ENCODE measurements at places on chromosomes 13 and 19.

- no peaks in the 10 kb centered on the region for H3K36me3 ChIP-seq
- H3K4me3 ChIP-seq = no peak overlapping the region
- no peak overlapping the region for H3K27ac ChIP-seq
- peaks cover 9% of the 10 kb centered on the region for H3K4me1 ChIP-seq
- no peak for DNase-seq
Observed at GRCh38 chr13:79915114-79915811, 425.7 kb downstream of the SPRY2 start.

DNA sequence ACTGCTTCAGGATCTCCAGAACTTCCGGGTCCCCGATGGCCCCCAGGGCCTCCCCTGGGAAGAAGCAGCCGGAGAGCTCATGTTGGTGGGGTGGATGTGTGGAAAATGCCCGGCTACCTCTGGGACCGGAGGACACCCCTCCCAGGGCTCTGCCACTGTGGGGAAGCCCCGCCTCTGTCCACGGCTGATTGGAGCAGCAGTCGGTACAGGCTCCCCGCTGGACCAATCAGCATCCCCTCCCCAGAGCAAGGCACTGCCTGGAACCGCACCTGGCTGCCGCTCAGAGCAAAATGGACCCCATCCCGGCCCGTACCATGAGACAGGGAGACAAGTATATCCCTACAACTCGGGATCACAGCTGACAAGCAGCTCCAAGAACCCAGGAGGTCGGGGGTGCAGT is 6.4 kb downstream of the DOHH start:
- H3K27me3 ChIP-seq = no peaks in the 10 kb centered on the region
- H3K4me3 ChIP-seq = no peak overlapping the region
- no peak for DNase-seq
- no peaks in the 10 kb centered on the region for H3K36me3 ChIP-seq
- H3K4me1 ChIP-seq = no peaks in the 10 kb centered on the region

DNA sequence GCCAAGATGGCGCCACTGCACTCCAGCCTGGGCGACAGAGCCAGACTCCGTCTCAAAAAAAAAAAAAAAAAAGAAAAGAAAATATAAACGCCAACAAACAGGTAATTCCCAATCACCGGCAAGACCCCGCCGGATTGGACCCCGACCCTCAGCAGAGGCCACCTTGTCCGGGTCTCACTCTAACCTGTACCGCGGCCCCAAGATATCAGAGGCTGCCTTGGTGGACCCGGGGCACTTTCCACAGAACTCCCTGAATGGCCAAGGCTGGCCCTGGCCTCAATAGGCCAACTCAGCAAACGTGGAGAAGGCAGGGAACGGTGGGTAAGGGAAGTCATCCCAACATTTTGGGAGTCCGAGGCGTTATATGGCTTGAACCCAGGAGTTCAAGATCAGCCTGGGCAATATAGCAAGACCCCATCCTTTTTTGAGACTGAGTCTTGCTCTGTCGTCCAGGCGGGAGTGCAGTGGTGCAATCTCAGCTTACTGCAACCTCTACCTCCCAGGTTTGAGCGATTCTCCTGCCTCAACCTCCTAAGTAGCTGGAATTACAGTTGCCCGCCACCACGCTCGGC is 27.8 kb downstream of the MAN2B1 start:
- H3K36me3 ChIP-seq = no peaks in the 10 kb centered on the region
- H3K27me3 ChIP-seq = no peaks in the 10 kb centered on the region
- no peak for DNase-seq

DNA sequence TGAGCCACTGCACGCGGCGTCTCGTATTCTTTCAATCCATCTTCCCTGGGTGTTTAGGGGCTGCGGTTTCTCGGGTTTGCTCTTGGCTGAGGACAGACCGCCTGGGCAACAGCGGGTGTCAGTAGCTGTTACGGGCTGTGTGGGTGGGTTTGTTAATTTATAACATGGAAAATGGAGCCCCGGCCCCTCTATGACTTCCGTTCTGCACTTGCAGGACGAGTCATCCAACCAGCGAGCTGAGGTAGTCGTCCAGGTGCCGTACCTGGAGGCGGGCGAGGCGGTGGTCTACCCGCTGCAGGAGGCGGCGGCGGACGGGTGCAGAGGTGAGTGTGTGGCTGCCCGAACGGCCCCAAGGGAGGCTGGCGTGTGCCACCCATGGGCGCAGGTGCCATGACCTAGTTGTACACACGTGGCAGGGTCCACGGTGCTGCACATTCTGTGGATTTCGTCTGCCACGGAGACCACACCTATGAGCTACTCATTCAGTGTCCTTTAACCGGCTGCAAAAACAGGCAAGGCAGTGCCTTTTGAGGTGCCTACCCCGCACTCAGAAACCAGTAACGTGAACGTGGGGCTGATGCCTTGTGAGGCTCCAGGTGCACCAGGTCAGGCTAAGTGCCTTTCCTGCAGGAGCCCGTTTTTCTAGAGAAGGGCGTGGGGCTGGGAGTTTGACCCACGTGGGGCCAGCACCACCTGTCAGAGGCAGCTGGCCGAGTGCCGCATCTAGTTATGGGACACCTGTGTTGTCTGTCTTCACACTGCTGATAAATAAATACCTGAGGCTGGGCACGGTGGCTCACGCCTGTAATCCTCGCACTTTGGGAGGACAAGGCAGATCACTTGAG is 10.9 kb downstream of the POLR2E start:
- no peaks in the 10 kb centered on the region for H3K36me3 ChIP-seq
- H3K27ac ChIP-seq = no peak overlapping the region
- peaks cover 4% of the 10 kb centered on the region for H3K4me1 ChIP-seq
- H3K4me3 ChIP-seq = no peak overlapping the region

DNA sequence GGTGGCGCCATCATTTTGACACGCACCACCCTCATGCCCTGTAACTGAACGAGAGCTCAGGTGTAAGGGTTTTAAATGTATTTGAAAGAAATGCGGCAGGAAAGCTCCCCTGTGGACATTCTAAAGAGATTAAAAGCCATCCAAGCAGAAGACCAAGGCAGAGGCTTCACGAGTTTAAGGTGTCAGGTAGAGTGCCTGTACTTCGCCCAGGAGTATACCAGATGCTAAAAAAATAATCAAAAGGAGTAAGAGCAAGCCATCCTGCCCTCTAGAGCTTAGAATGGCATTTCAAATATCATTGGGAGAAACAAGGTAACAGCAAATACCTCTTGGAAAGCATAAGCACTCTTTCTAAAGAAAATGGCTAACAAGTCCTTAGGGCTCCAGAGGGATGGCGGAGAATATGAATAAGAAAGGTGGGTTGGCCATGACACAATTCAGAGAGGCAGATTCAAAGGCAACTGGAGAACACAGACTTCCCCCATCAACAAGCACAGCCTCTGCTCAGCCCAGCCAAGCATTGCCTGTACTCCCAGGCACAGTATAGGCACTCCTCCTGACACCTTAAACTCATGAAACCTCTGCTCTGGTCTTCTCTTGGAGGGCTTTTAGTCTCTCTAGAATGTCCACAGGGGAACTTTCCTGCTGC is 447.6 kb downstream of the SUCLA2 start:
- H3K4me3 ChIP-seq = no peak overlapping the region
- H3K36me3 ChIP-seq = no peaks in the 10 kb centered on the region
- no peak overlapping the region for H3K27ac ChIP-seq
- DNase-seq = no peak
- no peaks in the 10 kb centered on the region for H3K4me1 ChIP-seq

GRCh38 chr19:17255150-17255621 is 9.4 kb downstream of the USHBP1 start:
- H3K27me3 ChIP-seq = no peaks in the 10 kb centered on the region
- no peak overlapping the region for H3K27ac ChIP-seq
- peak; percentile 25 for DNase-seq
- H3K4me1 ChIP-seq = no peaks in the 10 kb centered on the region

- H3K4me3 ChIP-seq = no peak overlapping the region
- H3K4me1 ChIP-seq = peaks cover 10% of the 10 kb centered on the region
- H3K36me3 ChIP-seq = no peaks in the 10 kb centered on the region
- peak overlapping the region; percentile 49 for H3K27ac ChIP-seq
Observed at GRCh38 chr13:42071672-42072419, 23.4 kb downstream of the DGKH start.

DNA sequence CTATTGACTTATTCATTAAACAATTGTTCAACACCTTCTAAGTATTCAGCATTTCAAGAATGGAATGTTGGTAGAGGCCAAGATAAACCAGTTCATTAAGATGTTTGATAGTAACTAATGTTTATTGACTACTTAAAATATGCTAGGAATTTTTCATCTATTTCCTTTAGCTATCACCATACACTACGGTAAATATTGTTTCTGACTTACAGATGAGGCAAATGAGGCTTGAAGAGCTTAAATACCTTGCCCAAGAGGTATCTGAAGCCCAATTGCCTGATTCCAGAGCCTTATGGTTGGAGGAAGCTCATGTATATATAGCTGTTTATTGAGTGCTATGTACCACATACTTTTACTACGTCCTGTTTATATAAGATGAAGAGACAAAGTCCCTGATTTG is 286.2 kb downstream of the NDFIP2 start:
- no peaks in the 10 kb centered on the region for H3K4me1 ChIP-seq
- no peaks in the 10 kb centered on the region for H3K36me3 ChIP-seq
- H3K4me3 ChIP-seq = no peak overlapping the region
- no peak for DNase-seq
- H3K27ac ChIP-seq = no peak overlapping the region

- no peaks in the 10 kb centered on the region for H3K27me3 ChIP-seq
- no peaks in the 10 kb centered on the region for H3K36me3 ChIP-seq
- no peak overlapping the region for H3K4me3 ChIP-seq
Observed at GRCh38 chr13:104869501-104869900, 1666.0 kb downstream of the EFNB2 start.

DNA sequence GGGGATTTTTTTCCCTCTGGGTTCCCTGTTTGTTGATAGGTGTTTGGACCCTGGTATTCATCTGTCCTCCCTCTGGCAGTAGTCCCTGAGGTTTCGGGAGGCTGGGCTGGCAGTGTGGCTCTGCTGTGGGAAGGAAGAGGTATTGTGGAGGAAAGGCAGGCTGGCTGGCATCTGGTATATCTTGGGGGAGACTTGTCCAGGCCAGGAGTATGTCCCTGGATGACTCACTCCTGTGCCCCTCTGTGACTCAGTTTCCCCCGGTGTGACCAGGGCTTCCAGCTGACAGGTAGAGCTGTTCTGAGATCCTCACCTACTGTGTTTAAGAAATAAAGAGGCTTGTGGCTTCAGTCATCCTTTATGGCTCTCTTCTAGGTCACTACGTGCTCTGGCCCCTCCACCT is 14.2 kb upstream of the ZNF492 start:
- no peaks in the 10 kb centered on the region for H3K27me3 ChIP-seq
- H3K27ac ChIP-seq = no peak overlapping the region

GRCh38 chr13:24681930-24682329 is 1.7 kb downstream of the ATP12A start:
- no peaks in the 10 kb centered on the region for H3K4me1 ChIP-seq
- H3K27me3 ChIP-seq = peaks cover 38% of the 10 kb centered on the region
- DNase-seq = no peak
- no peaks in the 10 kb centered on the region for H3K36me3 ChIP-seq

DNA sequence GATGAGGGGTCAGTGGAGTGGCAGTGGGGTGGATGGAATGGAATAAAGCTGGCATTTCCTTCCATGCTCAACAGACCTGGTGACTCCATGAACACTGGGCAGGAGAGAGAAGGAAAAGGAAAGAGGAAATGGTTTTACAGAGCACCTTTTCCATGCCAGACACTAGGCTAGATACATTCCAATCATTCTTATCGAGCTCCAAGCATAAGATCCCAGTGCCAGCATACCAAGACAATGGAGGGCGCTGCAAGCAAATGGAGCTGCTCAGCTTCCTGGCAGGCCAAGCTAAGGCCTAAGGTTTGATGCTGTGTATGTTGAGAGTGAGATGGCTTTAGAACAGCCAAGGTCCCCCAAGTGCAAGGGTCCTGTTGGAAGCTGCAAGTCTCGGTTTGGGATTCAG is 113.2 kb downstream of the HSPH1 start:
- H3K27me3 ChIP-seq = no peaks in the 10 kb centered on the region
- H3K4me3 ChIP-seq = no peak overlapping the region
- DNase-seq = no peak

DNA sequence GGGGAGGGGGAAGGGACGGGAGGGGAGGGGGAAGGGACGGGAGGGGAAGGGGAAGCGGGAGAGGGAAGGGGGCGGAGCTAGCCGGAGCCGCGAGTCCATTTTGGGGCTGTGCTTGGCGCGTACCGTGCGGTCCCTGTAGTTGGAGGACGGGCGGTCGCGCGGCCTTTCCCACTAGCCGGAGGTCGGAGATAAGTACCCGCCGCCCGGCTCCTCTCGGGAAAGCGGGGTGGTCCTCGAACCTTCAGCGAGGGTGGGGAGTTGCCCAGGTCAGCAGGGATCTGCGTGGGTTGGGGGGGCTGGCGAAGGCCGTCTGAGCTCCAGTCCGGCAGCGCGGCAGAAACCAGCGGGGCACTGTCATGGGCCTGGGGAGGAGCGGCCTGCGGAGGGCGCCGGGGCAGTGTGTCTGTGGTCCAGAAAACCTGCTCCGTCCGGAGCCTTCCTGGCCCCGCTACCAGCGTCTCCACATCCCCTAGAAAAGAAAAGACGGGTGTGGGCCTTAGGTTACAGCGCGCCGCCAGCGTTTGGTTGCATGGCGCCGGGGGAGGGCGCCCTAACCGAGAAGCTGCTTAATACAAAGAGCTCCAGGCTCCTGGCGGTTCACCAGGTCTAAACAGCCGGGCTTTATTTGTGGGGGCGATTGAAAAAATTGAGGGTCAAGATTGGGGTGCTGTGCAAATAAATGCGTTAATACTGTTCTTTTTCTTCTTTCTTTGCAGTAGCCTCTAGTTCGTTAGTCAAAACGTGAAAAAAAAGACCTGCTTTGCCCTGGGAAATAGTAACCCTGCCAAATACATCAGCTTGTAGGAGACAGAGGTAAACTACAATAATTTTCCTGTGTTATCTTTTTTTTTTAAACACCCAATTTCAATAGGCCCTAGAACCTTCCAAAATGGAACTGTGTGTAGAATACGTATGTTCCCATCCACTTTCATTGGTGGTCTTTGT is at the start of gene TRIM13:
Gene TRIM13 (plus strand): TSS at position 92 of the 945 bp plus-strand sequence. CDS start 14,899 bp downstream, outside the sequence.
- H3K4me1 ChIP-seq = peaks cover 31% of the 10 kb centered on the region
- H3K27ac ChIP-seq = peak within 1 kb of the TSS; percentile 100
- DNase-seq = peak; percentile 94
- no peaks in the 10 kb centered on the region for H3K27me3 ChIP-seq
- H3K4me3 ChIP-seq = peak within 1 kb of the TSS; percentile 99
- no peaks in the 10 kb centered on the region for H3K36me3 ChIP-seq

- H3K4me3 ChIP-seq = no peak overlapping the region
- no peaks in the 10 kb centered on the region for H3K36me3 ChIP-seq
- H3K27me3 ChIP-seq = no peaks in the 10 kb centered on the region
- no peak for DNase-seq
- H3K4me1 ChIP-seq = peaks cover 8% of the 10 kb centered on the region
- no peak overlapping the region for H3K27ac ChIP-seq
Observed at GRCh38 chr13:113883314-113883811, 19.5 kb upstream of the GAS6 start.

GRCh38 chr13:48749144-48749543 is 95.4 kb downstream of the CYSLTR2 start:
- H3K4me1 ChIP-seq = peaks cover 7% of the 10 kb centered on the region
- no peaks in the 10 kb centered on the region for H3K27me3 ChIP-seq
- H3K4me3 ChIP-seq = no peak overlapping the region
- no peaks in the 10 kb centered on the region for H3K36me3 ChIP-seq
- DNase-seq = peak; percentile 35
- peak overlapping the region; percentile 39 for H3K27ac ChIP-seq
